ENCODE measurements at places on chromosomes 1 and 21.

GRCh38 chr1:207578796-207579435, 66.0 kb upstream of the CR1L start:
- no peaks in the 10 kb centered on the region for H3K27me3 ChIP-seq
- no peak overlapping the region for H3K4me3 ChIP-seq
- no peaks in the 10 kb centered on the region for H3K4me1 ChIP-seq
- no peak for DNase-seq
- no peaks in the 10 kb centered on the region for H3K36me3 ChIP-seq

GRCh38 chr21:40686526-40686925, 160.4 kb downstream of the DSCAM start:
- DNase-seq = no peak
- no peaks in the 10 kb centered on the region for H3K4me1 ChIP-seq
- H3K27me3 ChIP-seq = no peaks in the 10 kb centered on the region
- H3K27ac ChIP-seq = no peak overlapping the region

DNA sequence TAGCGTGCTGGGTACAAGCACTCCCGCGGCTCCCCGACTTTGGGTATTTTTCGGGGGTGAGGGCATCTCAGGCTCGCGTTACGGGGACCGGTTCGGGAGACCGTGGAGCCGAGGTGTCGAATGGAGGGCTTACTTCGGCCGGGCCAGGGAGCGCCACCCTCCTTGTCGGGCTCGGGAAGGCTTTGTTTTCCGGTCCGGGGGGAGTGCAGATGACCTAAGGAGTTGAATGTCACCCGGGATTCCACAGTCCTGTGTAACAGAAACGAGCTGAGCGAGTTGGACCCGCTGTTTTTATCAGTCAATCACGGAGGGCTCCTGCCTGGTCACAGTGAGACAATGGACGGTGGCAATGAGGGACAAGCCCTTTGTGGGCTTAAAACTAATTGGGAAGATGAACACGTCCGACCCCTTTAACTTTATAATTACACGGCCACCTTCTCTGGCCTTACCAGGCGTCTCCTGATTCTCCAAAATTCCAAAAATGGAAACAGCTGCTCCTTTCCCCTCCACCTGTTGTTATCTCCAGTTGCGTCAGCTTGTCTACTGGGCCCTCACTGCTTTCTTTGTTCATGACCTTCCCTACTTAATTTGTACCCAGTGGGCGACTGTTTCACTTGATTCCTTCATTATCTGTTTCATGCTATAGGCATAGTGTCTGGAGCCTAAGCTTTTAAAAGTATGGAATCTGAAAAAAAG, 929 bp upstream of the TRIM45 start:
- no peak for DNase-seq
- peak overlapping the region; percentile 54 for H3K4me3 ChIP-seq
- peaks cover 14% of the 10 kb centered on the region for H3K4me1 ChIP-seq
- peak overlapping the region; percentile 92 for H3K27ac ChIP-seq

DNA sequence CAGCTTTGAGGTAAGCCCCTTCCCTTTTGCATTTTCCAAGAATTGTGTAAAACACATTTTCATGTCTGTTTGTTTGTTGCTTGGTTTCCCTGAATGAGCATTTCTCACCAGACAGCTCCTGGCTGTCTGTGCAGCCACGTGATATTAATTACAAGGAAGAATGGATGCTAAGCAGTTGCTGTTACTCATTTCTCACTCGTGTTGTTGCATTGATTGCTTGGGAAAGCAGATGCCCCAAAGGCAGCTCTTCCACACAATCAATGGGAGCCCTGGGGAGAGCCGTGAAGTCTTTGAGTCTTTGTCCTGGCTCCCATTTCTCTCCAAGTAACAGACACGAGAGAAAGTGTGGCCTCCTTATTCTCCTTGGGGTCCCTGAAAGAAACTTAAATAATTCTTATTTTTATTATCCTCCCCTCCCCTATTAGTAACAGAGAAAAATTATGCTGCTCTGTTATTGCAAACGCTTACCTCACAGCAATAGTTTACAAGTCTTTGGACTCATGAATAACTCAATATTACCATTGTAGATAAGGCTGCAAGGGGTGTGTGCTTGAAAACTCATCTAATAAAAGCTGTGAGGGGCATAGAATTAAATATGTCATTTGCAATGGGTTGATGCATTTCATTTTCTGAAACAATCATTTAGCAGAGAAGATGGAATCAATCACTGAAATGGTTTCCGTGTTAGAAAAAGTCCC, 127.7 kb upstream of the CAMK1G start:
- no peak overlapping the region for H3K4me3 ChIP-seq
- no peaks in the 10 kb centered on the region for H3K27me3 ChIP-seq
- H3K27ac ChIP-seq = no peak overlapping the region
- H3K36me3 ChIP-seq = no peaks in the 10 kb centered on the region
- DNase-seq = no peak
- no peaks in the 10 kb centered on the region for H3K4me1 ChIP-seq

DNA sequence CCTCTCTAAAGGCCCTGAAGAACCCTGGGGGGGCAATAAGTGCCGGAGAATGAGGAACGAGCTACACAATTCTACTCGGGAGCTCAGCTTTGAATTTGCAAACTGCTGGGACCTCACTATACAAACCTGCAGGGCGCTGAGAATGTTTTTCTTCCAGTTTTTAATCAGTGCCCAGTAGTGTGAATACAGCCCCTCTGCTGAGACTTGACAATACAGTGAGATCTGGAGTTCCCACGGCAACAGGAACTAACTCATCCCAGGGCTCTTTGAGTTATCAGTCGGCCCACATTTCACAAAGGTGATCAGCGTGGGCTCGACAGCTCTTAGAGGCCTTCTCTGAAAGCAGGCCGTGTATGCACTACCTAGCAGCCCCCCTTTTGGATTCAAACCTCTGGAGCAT, 41.7 kb downstream of the TMEM53 start:
- no peaks in the 10 kb centered on the region for H3K27me3 ChIP-seq
- H3K36me3 ChIP-seq = no peaks in the 10 kb centered on the region
- H3K4me1 ChIP-seq = no peaks in the 10 kb centered on the region
- no peak for DNase-seq
- peak overlapping the region; percentile 51 for H3K4me3 ChIP-seq

GRCh38 chr1:228109962-228110488, 926 bp upstream of the MRPL55 start:
- peak overlapping the region; percentile 82 for H3K27ac ChIP-seq
- peaks cover 28% of the 10 kb centered on the region for H3K36me3 ChIP-seq
- peak overlapping the region; percentile 92 for H3K4me3 ChIP-seq
- peaks cover 8% of the 10 kb centered on the region for H3K4me1 ChIP-seq
